ENCODE measurements at places on chromosomes 2 and 18. TPM values are rescaled to one million over a fixed set of nuclear protein-coding genes. Genes with fewer than 3 reads are reported as not detected.

DNA sequence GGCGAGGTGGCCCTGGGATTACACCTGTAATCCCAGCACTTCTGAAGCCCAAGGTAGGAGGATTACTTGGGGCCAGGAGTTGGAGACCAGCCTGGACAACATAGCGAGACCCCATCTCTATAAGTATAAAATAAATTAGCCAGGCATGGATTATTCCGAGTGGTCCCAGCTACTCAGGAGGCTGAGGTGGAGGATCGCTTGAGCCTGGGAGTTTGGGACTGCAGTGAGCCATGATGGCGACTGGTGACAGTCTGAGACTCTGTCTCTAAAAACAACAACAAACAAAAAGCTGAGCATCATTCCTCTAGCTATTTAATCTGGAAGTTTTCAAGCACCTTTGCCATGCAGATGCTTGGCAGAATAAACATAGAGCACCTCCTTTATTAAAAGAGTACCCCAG is 21.8 kb upstream of the FAHD2A start:
- no peak for DNase-seq

Gene FEV
- total RNA-seq, result not detected

DNA sequence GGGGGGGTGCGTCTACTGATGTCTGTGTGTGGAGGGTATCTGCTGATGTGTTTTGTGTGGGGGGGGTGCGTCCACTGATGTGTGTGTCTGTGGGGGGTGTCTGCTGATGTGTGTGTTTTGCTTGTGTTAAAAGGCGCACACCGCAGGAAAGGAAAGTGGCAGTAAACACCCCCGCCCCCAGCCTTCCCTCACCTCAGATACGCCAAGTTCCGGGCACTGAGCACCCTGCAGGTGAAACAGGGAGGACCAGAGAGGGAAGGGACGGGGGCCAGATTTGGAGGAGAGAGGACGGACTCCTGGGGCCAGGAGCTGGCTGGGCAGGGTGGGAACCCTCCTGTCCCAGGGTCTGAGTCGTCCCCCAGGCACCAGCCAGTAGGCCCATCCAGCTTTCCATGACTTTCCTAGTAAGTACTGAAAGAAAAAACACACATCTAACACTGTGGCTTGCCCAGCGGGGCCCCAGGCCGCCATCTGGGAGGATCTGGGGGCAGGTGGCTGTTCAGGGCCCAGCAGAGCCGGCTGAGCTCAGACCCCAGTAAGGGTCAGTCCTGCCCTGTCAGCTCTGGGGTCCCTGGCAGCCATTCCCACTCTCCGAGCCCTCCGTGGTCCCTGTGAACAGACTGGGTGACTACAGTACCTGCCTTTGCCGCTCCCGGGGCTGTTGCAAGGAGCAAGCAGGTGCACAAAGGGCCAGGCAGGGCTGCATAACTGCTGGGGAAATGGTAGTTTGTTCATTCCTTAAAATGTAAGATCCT is 126.9 kb downstream of the NFATC1 start:
- DNase-seq, result no peak

DNA sequence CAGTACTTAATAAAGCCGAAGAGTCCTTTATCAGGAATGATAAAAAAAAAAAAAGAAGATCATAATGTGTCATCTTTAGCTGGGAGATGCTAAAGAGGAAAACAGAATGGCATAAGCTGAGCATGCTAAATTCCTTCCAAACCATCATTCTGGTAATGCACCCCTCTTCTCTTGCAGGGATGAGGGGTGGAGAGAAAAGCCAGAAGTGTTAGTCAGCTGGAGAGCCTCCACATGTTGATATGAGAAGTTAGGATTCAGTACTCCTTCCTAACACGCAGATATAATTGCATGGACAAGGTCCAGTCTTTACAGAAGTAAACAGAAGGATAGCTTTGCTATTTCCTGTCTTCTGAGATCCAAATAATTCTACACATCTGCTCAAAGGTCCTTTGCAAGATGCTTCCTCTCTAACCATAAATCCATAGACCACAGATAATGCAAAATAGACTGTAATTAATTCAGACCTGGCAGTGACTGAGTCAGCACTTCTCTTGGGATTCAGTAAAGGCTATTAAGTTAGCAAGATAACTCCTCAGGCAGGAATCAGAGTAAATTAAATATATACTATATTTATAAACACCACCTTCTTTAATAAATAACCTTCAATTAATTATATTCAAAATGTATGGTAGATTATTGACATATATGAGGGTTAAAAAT is 930.0 kb upstream of the KLHL29 start:
- DNase-seq, result no peak

DNA sequence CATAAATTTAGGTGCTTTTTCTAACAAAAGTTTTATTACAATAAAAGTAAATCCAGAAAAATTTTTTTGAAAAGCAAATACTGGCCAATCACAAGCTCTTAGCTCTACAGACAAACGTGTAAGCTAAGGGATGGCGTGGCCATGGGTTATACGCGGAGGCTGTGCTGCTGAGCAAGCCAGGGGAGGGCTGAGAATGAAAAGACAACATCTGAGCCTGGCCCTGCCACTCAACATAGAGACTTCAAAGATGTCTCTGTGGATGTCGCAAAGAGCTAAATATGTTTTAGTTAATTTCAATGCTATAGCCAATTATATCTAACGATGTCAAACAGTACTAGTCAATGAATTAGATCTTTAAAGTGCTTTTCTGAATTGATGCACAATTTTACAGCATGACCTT is 33.3 kb upstream of the NT5DC4 start:
- no peak for DNase-seq

Gene CCT4
- total RNA-seq, result 35.3 TPM

Gene AQP12B
- total RNA-seq, result not detected

Measured in ascending aorta (tissue), 2 donors.